ENCODE measurements at places on chromosomes 12 and 14. TPM values are rescaled to one million over a fixed set of nuclear protein-coding genes. Genes with fewer than 3 reads are reported as not detected.

FOXN4 gene
- not detected for total RNA-seq

TBC1D30 gene
- total RNA-seq = 0.72 TPM

PLEKHG7 gene
- total RNA-seq = not detected

PMCH gene
- not detected for total RNA-seq

KRT3 gene
- not detected for total RNA-seq

ABCC9 gene
- not detected for total RNA-seq

THAP2 gene
- total RNA-seq = 12.2 TPM

GPR137C gene
- total RNA-seq = 0.05 TPM

ASPG gene
- not detected for total RNA-seq

OAS2 gene
- 95.7 TPM for total RNA-seq

GRCh38 chr12:66962290-66962689, 283.4 kb upstream of the GRIP1 start:
- peaks cover 2% of the 10 kb centered on the region for H3K27me3 ChIP-seq
- no peak for DNase-seq
- H3K36me3 ChIP-seq = no peaks in the 10 kb centered on the region
- H3K4me3 ChIP-seq = no peak overlapping the region

GRCh38 chr12:49887536-49888401, 15.9 kb downstream of the FAIM2 start:
- no peak overlapping the region for H3K4me3 ChIP-seq
- DNase-seq = no peak
- peaks cover 3% of the 10 kb centered on the region for H3K27me3 ChIP-seq
- H3K27ac ChIP-seq = no peak overlapping the region
- H3K36me3 ChIP-seq = no peaks in the 10 kb centered on the region
- H3K4me1 ChIP-seq = no peaks in the 10 kb centered on the region

DNA sequence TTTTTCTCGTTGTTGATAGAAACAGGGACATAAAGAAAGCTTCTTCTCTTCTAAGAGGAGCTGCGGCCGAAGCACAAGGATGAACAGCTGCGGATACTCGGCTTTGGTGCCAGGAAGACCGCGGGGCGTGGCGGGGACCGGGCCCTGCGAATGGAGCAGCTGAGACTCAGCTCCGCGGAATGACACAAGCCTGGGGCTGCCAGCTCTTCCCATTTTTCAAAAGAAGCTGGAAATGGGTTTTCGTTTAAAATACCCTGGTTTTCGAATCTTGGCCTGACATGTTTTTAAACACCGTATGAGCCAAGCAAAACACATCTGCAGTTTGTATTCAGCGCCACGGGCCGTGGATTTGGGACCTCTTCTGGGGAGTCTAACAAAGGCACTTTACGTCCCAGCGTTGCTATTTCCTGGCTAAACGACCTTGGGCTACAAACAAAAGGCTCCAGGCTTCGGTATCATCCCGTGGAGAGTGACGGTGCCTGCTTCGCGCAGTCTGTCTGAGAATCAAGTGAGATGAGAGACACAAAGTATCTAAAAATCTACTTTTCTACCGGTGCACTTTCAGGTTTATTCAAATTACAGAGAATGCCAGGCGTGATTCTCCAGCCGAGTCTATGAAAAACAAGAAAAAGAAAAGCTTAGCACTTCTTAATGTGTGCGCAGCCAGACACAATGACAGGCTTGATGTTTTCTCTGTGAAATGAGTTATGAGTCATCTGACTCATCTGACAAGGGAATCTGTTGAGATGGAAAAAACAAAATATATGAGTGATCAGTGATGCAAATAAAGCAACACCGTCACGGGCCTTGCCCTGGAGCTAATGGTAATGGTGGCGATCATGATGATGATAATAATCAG, 114.0 kb upstream of the TMEM132D start:
- peaks cover 7% of the 10 kb centered on the region for H3K27me3 ChIP-seq
- DNase-seq = no peak
- H3K4me3 ChIP-seq = no peak overlapping the region
- no peak overlapping the region for H3K27ac ChIP-seq

DNA sequence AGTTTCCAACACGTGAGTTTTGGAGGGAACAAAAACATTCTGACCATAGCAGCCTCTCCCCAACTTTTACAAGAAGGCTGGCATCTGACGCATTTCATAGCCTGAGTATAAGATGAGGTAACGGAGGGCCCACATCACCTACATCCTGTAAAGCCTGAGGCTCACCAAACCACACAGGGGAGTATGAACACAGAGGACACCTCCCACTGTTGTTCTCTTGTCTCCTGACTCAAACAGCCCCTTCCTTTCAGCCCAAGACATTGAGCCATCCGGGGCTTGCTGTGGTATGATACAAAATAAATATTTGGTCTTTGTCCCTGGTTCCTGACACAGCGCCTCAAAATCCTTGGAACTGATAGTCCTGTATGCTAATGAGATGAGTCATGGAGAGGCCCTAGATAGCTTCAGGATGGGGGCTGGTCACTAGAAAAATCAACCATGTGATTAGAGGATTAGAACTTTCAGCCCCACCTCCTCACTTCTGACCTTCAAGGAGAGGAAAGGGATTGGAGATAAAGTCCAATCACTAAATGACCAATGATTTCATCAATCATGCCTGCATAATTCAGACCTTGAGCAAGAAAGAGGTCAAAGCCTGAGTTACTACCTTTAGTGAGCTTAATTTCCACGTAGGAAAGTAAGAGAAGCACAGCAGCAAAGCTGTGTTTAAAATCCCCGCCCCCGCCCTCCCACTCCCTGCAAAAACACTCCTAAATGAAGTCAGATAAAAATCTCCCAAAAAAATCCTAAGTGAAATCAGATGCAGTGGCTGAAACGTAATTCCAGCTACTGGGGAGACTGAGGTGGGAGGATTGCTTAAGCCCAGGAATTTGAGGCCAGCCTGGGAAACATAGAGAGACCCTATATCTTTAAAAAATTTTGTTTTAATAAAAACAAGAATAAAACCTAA, 236.4 kb downstream of the PCNX1 start:
- peak overlapping the region; percentile 92 for H3K27ac ChIP-seq
- H3K4me1 ChIP-seq = peaks cover 34% of the 10 kb centered on the region
- peaks cover 3% of the 10 kb centered on the region for H3K36me3 ChIP-seq

GRCh38 chr12:117854339-117855012, 114.3 kb downstream of the KSR2 start:
- no peak overlapping the region for H3K27ac ChIP-seq
- H3K27me3 ChIP-seq = peaks cover 5% of the 10 kb centered on the region

DNA sequence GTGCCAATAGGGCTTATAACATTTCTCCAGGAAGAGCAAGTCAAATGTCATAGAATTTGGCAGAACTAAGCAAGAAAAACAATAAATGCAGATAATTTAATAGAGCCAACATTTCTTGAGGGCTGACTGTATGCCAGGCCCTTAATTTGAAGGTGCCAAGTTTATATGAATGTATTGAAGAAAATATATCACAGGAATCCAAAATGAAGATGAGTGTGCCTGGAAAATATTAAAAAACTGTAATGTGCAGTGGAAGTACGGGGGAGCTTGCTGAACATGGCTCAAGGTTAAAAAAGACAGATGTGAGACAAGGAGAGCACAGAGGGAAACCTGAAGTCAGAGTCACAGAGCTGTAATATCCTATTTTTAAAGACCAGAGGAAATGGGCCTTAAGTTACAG, 16.4 kb downstream of the NR1H4 start:
- peaks cover 4% of the 10 kb centered on the region for H3K27me3 ChIP-seq
- H3K4me1 ChIP-seq = no peaks in the 10 kb centered on the region
- no peak overlapping the region for H3K27ac ChIP-seq
- no peak overlapping the region for H3K4me3 ChIP-seq
- no peaks in the 10 kb centered on the region for H3K36me3 ChIP-seq

- no peaks in the 10 kb centered on the region for H3K27me3 ChIP-seq
- H3K27ac ChIP-seq = no peak overlapping the region
- no peak for DNase-seq
Measured at GRCh38 chr12:116606397-116606796, 47.2 kb downstream of the MAP1LC3B2 start.

DNA sequence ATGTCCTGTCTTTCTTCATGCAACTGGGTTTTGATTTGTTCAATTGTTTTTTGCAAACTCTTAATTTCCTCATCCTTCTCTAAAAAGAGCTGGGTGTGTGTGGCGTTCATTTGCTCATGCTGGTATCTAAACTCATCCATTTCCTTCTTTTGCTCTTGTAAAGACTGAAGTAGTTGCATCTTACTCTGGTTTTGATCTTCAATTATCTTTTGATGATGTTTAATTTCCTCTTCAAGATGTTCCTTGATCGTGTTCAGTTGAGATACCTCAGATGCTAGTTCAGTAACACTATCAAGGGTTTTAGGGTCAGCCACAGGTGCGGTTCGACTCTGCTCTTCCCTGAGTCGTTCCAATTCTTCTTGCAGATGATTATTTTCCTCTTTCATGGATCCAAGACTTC, 34.8 kb downstream of the TRIP11 start:
- H3K4me1 ChIP-seq = peaks cover 43% of the 10 kb centered on the region
- H3K36me3 ChIP-seq = peaks cover 41% of the 10 kb centered on the region
- no peaks in the 10 kb centered on the region for H3K27me3 ChIP-seq
- peak overlapping the region; percentile 84 for H3K27ac ChIP-seq

- no peaks in the 10 kb centered on the region for H3K27me3 ChIP-seq
- H3K4me3 ChIP-seq = no peak overlapping the region
- H3K27ac ChIP-seq = no peak overlapping the region
- DNase-seq = no peak
- peaks cover 21% of the 10 kb centered on the region for H3K36me3 ChIP-seq
Measured at GRCh38 chr12:88188180-88188579, 46.1 kb downstream of the TMTC3 start.

GRCh38 chr12:57129321-57129842, 1.1 kb downstream of the LRP1 start:
- H3K36me3 ChIP-seq = no peaks in the 10 kb centered on the region
- H3K4me3 ChIP-seq = peak overlapping the region; percentile 24
- H3K4me1 ChIP-seq = peaks cover 14% of the 10 kb centered on the region
- no peak overlapping the region for H3K27ac ChIP-seq

DNA sequence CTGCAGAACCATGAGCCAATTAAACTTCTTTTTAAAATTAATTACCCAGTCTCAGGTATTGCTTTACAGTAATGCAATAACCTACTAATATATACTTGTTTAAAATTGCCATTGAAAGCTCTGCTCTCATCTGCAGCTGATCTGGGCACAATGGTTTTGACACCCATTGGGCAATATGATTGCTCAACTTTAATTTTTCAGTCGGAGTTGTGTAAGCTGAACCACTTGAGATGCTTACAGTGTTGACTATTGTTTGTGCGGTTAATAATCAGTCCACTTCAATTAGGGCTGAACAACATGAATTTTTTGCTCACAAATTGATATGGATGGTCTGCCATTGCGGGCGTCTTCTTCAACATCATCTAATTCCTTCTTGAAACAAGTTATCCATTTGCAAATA, 18.0 kb upstream of the OR4K5 start:
- no peaks in the 10 kb centered on the region for H3K36me3 ChIP-seq
- no peak overlapping the region for H3K27ac ChIP-seq
- H3K4me1 ChIP-seq = no peaks in the 10 kb centered on the region
- DNase-seq = no peak
- H3K4me3 ChIP-seq = no peak overlapping the region

DNA sequence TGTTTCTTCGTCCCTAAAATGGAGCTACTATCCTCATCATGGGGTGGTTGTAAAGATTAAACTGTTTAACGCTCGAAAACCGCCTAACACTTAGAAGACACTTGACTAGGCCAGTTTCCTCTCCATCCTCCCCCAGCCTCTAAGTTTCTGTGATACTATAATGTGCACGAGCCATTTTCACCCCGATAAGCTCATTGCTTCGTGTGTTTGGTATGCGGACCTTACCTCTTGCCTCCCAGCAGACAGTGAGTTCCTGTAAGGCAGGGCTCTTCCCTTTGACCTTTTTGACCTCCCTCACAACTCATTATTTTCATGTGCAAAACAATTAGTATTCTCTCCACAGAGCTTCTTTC, 499 bp upstream of the GXYLT1 start:
- peaks cover 31% of the 10 kb centered on the region for H3K4me1 ChIP-seq
- H3K27ac ChIP-seq = peak overlapping the region; percentile 56
- no peaks in the 10 kb centered on the region for H3K27me3 ChIP-seq
- peak overlapping the region; percentile 80 for H3K4me3 ChIP-seq

DNA sequence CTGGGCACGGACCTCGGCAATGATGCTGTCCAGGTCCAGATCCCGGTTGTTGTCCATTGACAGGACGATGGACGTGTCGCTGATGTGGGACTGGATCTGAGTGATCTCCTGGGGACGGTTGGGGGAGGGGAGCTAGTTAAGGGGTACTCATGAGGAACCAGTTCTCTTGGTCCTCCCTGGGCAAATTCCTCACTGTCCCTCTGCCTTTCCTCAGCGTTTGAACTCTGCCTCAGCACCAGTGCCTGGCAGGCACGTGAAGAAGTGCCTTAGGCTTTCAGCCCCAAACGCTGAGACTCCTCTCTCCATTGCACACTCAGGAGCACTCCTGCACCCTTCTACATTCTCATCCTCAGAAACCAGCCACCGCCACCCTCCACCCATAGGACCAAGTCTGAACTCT, 9.7 kb downstream of the KRT72 start:
- H3K36me3 ChIP-seq = no peaks in the 10 kb centered on the region
- H3K4me3 ChIP-seq = no peak overlapping the region
- H3K27ac ChIP-seq = no peak overlapping the region
- H3K27me3 ChIP-seq = no peaks in the 10 kb centered on the region
